IMR-90 (cell line): ENCODE measurements at places on chromosomes 2 and 18. TPM values are rescaled to one million over a fixed set of nuclear protein-coding genes. Genes with fewer than 3 reads are reported as not detected.

LHCGR gene
- under 0.01 and 0.18 TPM in 2 replicates for total RNA-seq

SOS1 gene
- 8.2 and 13.6 TPM in 2 replicates for total RNA-seq

CERKL gene
- under 0.01 TPM in 1 of 2 replicates, not detected in the other for total RNA-seq

PUS10 gene
- total RNA-seq = 5.7 and 7.5 TPM in 2 replicates

UGT1A4 gene
- total RNA-seq = not detected in 2 replicates

C2orf81 gene
- under 0.01 and 0.18 TPM in 2 replicates for total RNA-seq

PRKAG3 gene
- total RNA-seq = not detected in 2 replicates

SIX2 gene
- not detected in 2 replicates for total RNA-seq

TBC1D8 gene
- total RNA-seq = 0.83 and 1.3 TPM in 2 replicates

C2orf80 gene
- total RNA-seq = not detected in 2 replicates

- no peak for DNase-seq
Observed at GRCh38 chr18:42082415-42083234, 127.6 kb downstream of the PIK3C3 start.

DNA sequence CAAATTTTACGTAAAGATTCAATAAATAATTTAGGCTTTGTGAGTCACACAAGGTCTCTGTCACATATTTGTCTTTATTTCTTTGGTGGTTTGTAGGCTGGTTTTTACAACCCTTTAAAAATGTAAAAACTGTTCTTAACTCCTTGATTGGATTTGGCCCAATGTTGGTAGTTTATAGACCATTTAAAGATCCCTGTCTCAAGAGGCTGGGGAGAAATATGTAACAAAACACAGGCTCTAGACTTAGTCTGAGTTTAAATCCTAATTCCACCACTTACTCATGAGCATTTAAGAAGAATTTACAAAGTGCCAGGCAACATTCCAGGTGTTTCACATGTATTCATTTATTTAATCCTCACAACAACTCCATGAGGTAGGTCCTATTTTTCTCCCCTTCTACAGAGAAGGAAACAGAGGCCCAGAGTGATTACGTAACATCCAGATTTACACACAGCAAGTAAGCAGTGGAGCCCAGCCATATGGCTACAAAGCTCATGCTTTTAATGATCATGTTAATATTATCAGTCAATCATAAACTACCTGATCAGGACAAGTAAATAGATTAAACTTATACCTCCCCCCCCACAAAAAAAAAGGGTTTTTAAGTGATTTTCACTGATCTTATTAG, 416.6 kb upstream of the ACVR2A start:
- no peak for DNase-seq

GRCh38 chr2:26975102-26975501, 4.7 kb downstream of the MAPRE3 start:
- DNase-seq = no peak

DNA sequence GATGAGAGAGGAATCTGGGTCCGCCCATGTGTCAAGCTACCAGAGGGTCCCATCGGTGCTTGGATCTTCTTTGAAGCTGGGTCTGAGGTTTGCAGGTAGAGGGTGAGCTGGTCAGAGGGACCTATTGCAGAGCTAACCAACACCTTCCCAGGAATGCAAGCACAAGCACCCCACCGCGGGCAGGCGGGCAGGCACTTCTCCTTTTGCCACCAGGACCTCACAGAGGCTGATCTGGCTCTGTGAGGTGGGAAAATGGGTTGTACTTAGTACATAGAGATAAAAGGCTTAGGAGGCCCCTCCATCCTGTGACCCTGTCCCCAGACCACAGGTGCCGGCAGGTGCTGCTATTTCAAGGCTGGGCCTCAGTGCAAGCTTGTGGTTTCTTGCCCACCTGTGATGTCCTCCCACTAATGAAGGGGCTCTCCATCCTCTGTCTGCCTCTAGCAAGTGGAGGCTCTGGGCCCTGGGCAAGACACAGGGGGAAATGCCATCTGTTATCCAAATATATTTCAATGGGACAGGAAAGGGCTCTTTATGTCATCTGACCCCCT, 31.4 kb upstream of the IL37 start:
- no peak for DNase-seq

- no peak for DNase-seq
Observed at GRCh38 chr2:232894251-232894650, 24.2 kb downstream of the SNORC start.

- DNase-seq = no peak
Observed at GRCh38 chr2:177900082-177900481, 172.5 kb downstream of the PDE11A start.

- no peak for DNase-seq
Observed at GRCh38 chr2:23609254-23609653, 224.3 kb downstream of the KLHL29 start.

- DNase-seq = peak; percentile 96
Observed at GRCh38 chr2:105261061-105261460, 19.5 kb downstream of the GPR45 start.

DNA sequence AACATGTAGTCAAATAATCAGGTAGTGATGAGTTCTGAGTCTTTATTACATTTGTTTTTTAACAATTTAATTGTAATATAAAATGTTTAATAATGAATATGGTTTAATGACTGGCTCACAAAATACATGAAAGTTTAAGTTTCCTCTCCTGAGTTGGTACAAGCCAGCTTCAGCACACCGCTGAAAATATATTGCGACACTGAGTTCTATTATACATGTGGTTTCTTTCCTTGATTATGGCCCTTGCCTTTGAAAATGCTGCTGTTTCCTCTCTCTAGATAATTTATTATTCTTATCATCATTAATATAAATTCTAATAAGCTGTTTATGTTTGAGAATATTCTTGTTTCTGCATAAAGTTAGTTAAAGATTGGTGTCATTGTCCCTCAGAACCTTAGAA, 249.3 kb downstream of the PARD3B start:
- DNase-seq = peak; percentile 29

- no peak for DNase-seq
Observed at GRCh38 chr2:59074071-59074470, 832.9 kb upstream of the FANCL start.

DNA sequence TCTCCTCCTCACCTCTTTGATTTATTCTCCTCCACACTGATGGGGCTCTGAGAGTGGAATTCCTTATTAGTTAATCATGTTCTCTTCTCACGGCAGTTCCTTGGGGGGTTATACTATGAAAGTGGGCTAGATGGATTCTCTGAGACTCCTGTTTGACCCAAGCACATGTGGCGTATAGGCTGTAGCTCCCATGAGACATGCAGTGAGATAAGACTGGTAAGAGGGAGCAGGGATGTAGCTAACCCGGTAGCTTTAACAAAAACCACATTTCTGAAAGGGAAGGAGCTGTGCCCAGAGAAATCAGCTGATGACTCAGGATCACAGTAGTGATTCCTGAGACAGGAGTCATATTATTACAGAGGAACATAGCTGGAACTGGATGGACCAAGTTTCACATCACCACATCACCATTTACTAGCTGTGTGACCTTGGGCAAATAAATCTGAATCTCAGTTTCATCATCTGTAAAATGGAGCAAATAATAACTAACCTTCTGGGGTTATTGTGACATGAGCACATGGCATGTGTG, 82.9 kb downstream of the CRIM1 start:
- peak; percentile 99 for DNase-seq
